ENCODE measurements at places on chromosomes 6 and 20.

- DNase-seq = no peak
Observed at GRCh38 chr20:63497138-63497945, 1.5 kb downstream of the EEF1A2 start.

- no peak for DNase-seq
Observed at GRCh38 chr6:32116674-32117073, 7.5 kb upstream of the TNXB start.

GRCh38 chr6:96007663-96008062, 8.1 kb upstream of the FUT9 start:
- DNase-seq = no peak

GRCh38 chr6:53694810-53695394, 29.3 kb upstream of the KLHL31 start:
- DNase-seq = no peak

DNA sequence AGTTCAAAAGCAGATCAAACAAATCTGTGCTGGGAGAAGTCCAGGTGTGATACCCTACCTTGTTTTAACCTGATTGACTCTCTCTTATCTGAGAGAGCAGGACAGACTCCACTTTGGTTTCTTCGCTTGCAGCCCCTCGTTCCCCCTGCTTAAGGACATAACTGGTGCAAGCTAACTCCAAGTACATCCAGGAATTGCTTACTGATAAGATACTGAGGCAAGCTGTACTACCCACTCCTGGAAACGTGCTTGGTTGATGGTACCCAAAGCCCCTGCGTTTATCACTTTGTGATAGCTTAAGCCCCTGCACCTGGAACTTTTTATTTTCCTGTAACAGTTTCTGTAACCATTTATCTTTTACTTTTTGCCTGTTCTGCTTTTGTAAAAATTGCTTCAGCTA, 157.0 kb upstream of the OLIG3 start:
- no peak for DNase-seq

DNA sequence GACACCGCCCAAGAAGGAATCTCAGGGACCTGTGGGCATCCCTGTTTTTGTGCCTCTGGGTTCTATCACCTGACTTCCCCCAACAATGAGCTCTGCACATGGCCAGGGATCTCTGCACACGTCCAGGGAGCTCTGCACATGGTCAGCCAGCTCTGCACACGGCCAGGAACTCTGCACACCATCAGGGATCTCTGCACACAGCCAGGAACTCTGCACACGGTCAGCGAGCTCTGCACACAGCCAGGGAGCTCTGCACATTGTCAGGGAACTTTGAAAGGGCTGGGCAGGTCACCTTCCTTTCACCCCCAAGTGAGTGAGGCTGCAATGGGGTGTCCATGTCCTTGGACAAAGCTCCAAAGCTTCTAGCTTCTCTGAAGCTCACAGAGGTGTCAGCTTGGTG, 5.2 kb upstream of the SLCO4A1 start:
- DNase-seq = no peak

- DNase-seq = peak; percentile 1
Observed at GRCh38 chr6:71496018-71496721, 207.6 kb downstream of the OGFRL1 start.

Measured in GM12891 (cell line).